ENCODE measurements at places on chromosomes 16 and 17.

GRCh38 chr17:50832864-50833381 is 2.5 kb upstream of the WFIKKN2 start:
- DNase-seq = no peak

- DNase-seq = no peak
Observed at GRCh38 chr17:41127371-41127770, 3.4 kb upstream of the KRTAP4-12 start.

- DNase-seq = no peak
Observed at GRCh38 chr16:86577314-86577971, 906 bp upstream of the FOXL1 start.

DNA sequence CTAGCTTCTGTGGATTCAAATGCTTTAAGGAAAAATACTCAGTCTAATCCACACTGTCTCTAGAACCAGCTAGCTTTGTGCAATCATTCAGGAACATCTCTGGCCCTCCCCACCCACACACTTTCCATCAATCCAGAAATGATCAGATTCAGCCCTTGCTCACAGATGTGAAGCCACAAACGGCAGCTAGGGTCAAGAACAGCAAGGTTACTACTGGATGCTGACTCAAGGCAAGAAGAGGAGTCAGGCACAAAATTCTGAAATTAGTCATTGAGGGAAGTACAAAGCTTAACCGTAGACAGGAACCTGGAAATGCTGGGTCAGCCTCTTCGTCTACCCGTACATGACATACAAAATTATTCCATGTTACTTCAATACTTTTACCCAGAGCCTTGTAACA is 174.6 kb downstream of the CDH13 start:
- DNase-seq = no peak

DNA sequence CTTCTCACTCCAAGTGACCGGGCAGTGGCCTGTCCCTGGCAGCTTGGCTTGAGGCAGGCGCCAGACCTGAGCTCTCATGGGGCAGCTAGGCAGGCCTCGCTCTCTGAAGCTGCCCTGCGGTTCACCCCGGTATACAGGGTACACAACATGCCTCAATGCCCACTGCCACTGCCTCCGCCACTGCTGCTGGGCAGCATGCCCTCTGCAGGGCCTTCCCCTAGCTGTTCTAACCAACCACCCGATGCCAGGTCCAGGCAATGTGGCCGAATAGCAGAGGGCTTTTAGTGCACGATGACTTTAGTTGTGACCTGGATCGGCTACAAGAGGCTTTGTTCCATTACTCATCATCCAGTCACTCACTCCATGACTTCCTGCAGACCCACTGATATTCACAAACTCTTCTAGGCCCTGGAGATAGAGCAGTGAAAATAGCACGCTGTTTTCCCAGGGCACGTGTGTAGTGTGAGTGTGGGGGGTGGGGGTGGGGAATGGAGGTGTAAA is 19.7 kb downstream of the CDC42EP4 start:
- peak; percentile 76 for DNase-seq

DNA sequence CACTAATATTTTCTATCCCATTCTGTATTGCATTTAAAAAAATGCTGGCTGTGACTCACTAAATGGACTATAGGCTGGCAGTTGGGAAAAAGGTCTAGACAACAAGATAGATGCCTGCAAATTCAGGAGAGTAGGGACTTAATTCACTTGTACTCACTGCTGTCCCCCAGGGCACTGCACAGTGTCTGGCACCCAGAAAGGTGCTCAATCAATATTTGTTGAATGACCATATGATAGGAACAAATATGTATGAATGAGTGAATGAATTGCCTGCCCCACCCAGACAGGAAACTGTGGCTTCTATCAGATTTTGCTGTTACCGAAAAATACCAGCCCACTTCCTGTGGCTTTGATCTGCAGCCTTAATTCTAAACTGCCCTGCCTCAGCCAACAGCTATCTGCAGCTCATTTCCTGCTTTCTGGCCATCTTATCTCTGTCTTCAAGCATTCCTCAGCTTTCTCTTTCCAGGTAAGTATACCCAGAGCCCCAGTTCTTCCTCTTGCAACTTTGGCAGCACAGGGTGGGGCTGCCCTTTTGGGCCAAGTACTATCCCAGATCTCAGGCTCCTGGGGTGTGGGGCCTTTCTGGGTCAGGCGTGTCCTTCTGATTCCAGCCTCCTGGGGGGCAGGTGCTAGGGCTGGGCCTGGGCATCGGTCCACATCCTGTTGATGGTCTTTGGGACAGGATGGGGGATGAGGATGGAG is 15.3 kb upstream of the TNS4 start:
- DNase-seq = no peak

GRCh38 chr16:72679856-72680255 is 368.1 kb downstream of the ZFHX3 start:
- no peak for DNase-seq

DNA sequence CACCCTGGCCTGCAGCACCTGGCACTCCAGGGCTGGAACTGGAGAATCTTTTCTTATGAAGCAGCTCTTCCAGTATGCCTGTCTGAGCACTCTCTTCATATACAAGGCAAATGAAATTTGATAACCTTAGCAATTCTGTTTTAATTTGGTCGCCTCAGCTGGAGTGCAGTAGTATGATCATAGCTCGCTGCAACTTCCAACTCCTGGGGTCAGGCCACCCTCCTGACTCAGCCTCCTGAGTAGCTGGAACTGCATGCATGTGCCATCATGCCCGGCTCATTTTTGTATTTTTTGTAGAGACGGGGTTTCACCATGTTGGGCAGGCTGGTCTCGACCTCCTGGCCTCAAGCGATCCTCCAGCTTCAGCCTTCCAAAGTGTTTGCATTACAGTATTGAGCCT is 140.8 kb upstream of the CHMP6 start:
- DNase-seq = peak; percentile 36

- no peak for DNase-seq
Observed at GRCh38 chr17:78682363-78682762, 99.7 kb downstream of the CYTH1 start.

GRCh38 chr16:67236563-67237395 is 9.8 kb downstream of the TMEM208 start:
- DNase-seq = peak; percentile 49

GRCh38 chr17:20084621-20085282 is 75.6 kb downstream of the SPECC1 start:
- DNase-seq = no peak

- peak; percentile 91 for DNase-seq
Observed at GRCh38 chr17:50027172-50027880, 28.6 kb upstream of the ITGA3 start.

DNA sequence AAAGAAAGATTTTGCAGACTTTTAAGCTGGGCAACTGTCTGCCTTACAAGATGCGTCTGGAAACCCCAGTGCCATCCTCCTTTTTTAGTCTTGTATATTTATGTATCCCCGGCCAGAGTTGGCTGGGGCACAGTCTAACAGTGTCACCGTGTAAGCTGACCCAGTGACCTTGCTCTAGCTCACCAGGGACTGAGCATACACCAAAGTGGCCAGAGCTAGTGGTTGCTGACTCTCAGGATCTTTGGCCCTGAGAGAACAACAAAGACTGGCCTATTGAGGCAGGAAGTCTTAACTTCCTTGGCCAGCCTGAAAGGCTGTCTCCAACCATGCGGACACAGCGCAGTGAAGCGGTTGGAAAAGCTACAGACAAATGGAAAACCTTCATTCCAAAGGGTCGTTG is 745.2 kb downstream of the WWOX start:
- no peak for DNase-seq

DNA sequence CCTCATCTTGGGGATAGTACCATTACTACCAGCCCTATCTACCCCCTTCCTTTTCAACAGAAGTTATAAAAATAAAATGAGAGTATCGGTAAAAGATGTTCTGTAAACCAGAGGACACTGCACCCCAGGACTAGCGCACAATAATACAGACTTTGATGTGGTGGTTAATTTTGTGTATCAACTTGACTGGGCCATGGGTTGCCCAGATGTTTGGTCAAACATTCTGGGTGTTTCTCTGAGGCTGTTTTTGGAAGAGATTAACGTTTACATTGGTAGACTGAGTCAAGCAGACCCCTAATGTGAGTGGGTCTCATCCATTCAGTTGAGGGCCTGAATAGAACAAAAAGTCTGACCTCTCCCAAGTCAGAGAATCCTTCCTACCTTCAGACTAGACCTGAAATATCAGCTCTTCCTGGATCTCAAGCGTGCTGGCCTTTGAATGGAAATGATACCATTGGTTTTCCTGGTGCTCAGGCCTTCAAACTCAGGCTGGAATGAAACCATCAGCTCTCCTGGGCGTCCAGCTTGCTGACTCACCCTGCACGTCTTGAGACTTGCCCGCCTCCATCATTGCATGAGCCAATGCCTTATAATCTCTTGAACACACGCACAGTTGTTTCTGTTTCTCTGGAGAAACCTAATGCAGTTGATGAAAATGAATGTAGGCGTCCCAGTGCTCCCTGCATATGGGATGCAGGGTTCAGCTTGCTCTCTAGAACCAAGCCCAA is 10.1 kb downstream of the MRM1 start:
- peak; percentile 71 for DNase-seq

- DNase-seq = peak; percentile 6
Observed at GRCh38 chr17:69972251-69972650, 102.8 kb upstream of the KCNJ16 start.

DNA sequence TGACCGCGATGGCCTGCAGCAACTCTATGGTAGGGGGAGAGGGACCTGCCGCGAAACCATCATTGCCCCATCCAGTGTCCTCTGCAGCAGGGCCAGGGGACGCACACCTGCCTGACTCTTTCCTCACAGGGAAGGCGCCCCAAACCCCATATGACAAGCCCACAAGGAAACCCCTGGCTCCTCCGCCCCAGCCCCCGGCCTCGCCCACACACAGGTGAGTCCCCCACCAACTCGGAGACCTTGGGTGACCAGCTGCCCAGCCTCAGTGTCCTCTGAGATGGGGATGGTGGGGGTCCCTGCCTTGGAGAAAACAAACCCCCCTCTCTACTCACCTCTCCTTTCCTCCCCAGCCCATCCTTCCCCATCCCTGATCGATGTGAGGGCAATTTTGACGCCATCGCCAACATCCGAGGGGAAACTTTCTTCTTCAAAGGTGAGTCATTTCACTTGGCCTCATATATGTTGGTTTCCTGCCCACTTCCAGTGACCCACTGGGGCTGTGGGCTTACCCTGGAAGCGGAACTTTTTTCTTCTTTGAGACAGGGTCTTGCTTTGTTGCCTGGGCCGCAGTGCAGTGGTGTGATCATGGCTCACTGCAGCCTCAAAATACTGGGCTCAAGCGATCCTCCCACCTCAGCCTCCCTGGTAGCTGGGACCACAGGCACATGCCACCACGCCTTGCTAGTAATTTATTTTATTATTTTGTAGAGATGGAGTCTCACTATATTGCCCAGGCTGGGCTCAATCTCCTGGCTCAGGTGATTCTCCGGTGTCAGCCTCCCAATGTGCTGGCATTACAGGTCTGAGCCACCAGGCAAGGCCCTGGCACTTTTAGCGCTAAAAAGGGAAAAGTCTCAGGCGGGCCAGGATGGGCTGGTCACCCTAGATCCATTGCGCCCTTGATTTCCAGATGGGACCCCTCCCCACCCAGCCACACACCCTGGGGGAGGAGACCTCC is 8.0 kb upstream of the IL32 start:
- no peak for DNase-seq

DNA sequence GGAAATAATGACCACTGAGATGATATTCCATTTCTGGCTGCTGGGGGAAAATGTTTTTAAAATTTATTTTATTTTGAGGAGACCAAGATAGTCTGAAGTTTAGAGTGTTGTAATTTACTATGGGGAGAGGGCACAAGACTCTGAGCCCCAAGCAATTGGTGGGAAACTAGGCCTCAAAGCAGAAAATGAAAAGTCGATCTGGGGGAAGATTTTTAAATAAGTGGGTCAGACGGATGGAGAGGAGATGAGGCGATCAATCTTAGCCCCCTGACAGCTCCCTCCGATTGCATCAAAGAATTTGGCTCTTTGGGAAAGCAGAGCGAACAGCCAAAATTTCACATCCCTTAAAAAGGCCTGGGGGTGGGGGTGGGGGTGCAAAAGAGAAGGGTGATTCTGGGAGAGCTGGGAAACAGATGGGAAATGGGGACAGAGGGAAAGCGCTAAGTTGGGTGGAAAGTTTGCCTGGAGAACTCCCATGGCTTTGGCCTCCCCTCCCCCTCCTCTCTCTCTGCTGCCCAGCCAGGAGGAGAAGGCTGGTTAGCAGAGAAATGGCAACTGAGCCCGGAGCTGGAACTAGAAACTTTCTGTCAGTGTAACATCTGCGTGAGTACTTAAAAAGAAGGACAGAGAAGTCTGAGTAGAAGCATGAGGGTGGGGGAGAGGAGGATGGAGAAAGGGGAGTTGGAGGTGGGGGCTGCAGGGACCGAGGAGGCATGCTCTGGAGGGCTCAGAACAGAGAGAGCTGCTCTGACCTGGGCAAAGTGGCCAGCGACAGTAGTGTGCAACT is 1.4 kb upstream of the HOXB2 start:
- DNase-seq = no peak

GRCh38 chr17:33520426-33521330 is 227.6 kb upstream of the ASIC2 start:
- DNase-seq = no peak

GRCh38 chr17:74812109-74813009 is 36.2 kb upstream of the NAT9 start:
- no peak for DNase-seq

GRCh38 chr17:50954641-50955121 is 88.5 kb upstream of the TOB1 start:
- DNase-seq = no peak

- DNase-seq = no peak
Observed at GRCh38 chr17:43542859-43543258, 3.3 kb downstream of the ETV4 start.

DNA sequence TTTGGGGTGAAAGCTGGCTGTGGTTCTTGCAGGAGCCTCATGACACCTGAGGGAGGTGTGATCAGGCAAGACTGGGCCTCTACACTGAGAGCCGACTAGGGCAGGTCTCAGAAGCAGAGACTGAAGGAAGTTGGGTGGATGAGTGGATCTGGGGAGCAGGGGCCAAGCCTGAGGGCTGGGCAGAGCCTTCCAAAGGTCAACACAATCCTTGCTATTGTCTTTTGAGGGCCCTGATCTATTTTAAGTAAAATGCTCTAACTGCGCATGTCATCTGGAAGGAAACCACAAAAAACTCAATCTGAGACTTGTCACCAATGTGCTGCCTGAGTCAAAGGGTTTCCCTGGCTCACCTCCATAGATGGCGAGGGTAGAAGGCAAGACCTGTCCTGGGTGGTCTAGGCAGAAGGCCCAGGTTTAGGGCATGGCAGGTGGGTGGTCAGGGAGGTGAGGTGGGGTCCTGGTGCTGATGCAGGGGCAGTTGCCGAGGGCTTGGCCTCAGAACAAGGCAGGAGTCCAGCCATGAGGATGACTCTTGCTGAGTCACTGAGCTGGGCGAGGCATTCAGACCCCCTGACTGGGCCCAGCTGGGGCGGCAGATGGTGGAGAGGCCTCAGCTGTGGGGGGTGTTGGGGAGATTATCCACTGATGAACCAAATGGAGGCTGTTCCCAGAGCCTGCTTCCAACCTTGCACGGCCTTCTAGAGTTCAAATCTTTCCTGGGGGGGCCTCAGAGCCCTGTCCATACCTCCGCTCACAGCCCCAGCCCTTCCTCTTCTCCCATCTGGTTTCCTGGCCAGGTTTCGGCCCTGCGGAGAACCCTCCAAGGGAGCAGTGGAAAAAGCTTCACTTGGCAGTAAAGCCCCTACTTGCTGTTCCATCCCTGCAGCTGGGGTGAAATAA is 5.1 kb downstream of the MVP start:
- DNase-seq = peak; percentile 54
